ENCODE measurements at places on chromosomes 12 and 14.

GRCh38 chr14:101588990-101589389 is 27.7 kb downstream of the DIO3 start:
- peak; percentile 60 for DNase-seq

DNA sequence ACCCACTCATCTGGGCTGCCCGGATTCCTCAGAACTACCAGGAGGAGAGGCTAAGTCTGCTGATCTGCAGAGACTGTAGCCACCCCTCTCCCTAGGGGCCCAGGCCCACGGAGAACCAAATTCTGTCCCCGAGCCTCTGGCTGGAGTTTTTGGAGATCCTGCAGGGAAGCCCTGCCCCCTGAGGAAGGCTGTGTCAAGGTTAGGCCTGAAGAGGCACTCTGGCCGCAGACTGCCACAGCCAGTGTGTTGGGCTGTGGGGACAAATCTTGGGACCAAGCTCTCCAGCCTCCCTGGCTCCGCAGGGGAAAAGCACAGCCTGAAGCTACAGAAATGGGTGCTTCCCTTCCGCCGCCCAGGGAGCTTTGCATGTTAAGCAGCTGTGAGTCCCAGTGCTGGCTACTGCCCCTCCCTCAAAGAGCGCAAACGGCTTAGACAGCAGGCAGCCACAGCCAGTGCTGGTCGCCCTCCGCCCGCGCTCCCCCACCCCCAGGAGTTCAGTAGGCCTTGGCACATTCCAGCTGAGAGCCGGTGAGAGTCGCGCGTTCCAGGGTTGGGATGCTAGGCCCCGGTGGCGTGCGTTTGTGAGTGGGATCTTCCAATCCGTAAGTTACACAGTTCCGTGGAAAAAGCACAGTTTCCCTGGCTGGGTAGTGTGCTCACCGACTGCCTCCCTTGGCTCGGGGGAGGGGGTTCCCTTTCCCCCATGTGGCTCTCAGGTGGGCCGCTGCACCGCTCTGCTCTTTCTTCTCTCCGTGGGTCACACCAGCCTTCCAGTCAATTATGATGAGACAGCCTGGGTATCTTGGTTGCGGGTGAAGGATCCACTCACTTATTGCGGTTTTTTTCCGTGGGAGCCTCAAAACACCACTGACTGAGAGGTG is 13.2 kb downstream of the CLEC4E start:
- peak; percentile 67 for DNase-seq

GRCh38 chr12:75455839-75456238 is 24.7 kb upstream of the GLIPR1 start:
- DNase-seq, result peak; percentile 63

DNA sequence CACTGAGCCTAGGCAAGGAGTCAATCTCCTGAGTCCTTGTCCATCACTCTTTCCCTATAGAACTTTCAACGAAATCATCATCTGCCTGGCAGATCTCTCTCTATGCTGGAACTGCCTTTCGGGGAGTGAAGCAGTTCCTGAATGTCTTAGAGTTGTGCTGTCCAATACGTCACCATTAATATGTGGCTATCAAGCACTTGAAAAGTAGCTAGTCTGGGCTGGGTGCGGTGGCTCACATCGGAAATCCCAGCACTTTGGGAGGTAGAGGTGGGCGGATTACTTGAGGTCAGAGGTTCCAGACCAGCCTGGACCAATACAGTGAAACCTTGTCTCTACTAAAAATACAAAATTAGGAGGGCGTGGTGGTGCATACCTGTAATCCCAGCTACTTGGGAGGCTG is 35.1 kb downstream of the NRDE2 start:
- DNase-seq, result peak; percentile 23

GRCh38 chr12:105166736-105167135 is 59.2 kb downstream of the WASHC4 start:
- DNase-seq, result no peak

GRCh38 chr12:133227281-133227852 is 8.3 kb downstream of the ANHX start:
- DNase-seq, result peak; percentile 47

DNA sequence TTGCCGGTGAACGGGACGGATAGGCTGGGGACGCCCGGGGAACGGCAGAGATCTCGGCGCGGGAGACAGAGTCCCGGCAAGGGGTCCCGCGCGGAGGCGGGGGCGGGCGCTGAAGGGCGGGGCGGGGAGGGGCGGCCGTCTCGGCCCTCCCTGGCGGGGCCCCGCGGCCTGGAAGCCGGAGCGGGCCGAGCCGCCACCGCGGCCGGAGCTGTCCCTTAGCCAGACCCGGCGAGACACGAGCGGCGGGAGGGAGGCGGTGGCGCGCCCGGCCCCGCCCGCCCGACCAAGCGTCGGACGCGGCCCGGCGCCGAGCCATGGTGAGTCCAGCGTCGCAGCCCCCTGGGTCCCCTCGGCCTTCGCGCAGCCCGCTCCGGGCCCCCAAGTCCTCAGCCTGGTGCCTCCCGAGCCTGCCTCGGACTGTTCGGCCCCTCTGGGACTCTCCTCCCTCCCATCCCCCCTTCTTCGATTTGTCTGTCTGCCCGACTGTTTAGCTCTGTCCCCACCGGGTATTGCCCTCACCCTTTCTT is at the start of gene ARHGEF40:
Gene ARHGEF40 (plus strand): TSS at position 222 of the 527 bp plus-strand sequence. CDS start 93 bp downstream, at position 315.
- peak; percentile 73 for DNase-seq

Data from islet precursor cell (in vitro differentiated cells).